CD4-positive, alpha-beta T cell treated with Interferon gamma for 1 hour (primary cell): ENCODE measurements at places on chromosomes 11 and 22.

- DNase-seq = no peak
These were observed at the start of gene MFRP for GRCh38 chr11:119346605-119347004. Gene MFRP (minus strand): TSS chr11:119346705. CDS start chr11:119346513, 192 bp downstream.

GRCh38 chr11:82975882-82976281, 74.3 kb downstream of the DDIAS start:
- DNase-seq = no peak

DNA sequence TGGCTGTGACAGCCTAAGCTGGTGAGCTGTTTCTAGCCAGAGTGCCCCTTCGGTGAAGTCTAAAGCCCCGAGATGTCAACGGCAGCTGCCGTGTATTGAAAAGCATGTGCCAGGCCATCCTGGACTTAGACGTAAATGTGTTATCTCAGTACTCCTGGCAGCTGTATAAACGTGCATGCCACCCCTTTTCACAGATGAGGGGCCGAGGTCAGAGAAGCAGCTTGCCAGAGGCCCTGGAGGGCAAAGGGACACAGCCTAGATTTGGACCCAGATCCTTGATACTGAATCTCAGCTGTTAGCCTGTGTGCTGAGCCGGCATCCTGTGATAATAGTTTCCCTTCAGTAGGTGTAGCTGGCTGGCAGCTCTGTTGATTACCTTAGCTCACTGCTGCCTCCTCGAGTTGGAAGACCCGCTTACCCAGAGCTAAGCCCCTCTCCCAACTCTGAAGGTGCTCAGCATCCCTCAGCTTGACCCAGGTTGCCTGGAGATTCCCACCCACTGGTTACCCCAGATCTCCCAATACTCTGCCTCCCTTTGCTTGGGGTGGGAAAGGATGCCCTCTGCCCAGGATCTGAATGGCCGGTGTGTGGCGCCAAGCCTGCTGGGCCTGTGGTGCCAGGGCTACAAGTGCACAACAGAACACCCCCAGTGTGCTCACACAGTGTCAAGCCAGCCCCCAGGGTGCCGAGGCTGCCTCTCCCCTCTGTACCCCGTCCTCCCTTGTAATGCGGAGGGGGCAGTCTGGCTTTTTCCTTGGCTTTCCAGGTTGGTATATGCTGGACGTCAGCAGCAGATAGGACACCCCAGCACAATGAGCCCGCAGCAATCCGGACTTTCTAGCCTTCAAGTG, 59.8 kb upstream of the WNT7B start:
- DNase-seq = peak; percentile 56

DNA sequence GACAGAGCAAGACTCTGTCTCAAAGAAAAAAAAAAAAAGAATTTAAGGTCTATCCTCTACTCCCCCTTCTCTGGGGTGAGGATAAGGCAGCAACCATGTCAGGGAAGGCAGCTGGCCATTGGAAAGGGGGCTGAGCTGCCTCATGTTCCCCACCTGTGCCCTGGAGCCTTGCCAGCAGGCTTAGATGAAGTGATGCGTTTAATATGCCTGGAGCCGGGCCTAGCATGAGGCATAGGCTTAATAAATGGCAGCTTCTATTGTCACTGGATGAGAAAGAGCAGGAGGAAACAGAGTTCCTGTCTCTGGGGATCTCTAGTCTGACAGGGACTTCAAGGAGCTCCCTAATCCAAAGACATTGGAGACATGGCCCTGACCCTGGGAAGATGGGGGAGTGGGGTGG, 3.2 kb upstream of the KCNE3 start:
- DNase-seq = no peak

DNA sequence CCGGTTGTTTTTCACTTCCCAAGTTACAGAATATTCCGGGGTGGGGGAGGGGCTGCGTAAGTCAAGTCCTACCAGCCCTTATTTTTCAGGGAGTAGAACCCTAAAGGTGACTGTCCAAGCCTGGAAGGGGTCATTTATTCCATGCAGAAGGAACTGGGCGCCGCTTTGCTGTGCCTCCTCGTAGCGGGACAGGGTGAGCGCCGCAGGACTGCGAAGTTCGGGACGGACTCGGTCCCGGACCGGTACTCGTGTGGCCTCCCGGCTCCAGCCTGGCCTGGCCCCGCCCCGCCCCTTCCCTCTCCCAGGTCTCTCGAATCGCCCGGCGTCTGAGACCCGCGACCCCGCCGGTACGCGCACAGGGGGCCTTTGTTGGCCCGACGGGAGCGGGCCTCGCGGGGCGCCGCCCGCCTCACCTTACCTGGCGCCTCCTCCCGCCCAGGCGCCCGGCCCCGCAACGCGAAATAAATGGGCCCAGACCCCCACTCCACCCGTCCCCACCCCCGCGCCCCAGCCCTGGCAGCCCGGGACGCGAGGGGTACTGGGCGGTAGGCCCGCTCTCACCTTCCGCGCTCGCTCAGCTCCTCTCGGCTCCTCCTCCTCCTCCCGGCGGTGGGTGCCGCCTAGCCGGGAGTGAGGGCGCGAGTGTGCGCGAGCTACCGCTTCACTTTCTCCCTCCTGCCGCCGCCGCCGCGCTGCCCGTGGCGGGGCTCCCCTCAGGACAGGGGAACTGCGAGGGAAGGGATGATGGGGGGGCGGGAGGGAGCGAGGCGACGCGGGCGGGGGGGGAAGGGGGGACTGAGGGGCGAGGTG, 698 bp downstream of the PAK1 start:
- peak; percentile 63 for DNase-seq

GRCh38 chr11:17506942-17507341, 30.3 kb upstream of the ABCC8 start:
- DNase-seq = no peak

- DNase-seq = peak; percentile 15
These were observed 12.9 kb upstream of the CD3E start for GRCh38 chr11:118291477-118292135.

DNA sequence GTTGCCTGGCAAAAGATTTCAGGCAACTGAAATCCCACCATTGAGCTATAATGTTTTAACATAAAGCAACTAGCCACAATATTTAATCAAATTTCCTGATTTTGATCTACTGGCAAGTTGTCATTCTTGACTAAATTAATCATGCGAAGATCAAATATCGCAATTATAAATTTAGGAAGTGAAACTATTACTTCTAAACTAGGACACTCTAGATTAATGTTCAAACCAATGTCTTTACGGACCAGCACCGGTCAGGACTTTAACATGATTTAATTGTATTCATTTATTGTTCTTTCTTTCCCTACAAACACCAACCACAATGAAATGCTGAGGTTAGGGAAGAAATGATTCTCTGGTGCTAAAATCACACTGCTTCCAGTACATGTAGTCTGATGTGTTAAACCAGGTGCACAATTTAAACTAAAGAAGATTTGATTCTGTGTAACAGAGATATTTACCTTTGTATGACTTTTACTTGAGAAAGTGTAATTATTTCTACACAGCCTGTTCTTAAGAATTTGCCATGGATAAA, 14.9 kb downstream of the GAS2 start:
- DNase-seq = no peak

DNA sequence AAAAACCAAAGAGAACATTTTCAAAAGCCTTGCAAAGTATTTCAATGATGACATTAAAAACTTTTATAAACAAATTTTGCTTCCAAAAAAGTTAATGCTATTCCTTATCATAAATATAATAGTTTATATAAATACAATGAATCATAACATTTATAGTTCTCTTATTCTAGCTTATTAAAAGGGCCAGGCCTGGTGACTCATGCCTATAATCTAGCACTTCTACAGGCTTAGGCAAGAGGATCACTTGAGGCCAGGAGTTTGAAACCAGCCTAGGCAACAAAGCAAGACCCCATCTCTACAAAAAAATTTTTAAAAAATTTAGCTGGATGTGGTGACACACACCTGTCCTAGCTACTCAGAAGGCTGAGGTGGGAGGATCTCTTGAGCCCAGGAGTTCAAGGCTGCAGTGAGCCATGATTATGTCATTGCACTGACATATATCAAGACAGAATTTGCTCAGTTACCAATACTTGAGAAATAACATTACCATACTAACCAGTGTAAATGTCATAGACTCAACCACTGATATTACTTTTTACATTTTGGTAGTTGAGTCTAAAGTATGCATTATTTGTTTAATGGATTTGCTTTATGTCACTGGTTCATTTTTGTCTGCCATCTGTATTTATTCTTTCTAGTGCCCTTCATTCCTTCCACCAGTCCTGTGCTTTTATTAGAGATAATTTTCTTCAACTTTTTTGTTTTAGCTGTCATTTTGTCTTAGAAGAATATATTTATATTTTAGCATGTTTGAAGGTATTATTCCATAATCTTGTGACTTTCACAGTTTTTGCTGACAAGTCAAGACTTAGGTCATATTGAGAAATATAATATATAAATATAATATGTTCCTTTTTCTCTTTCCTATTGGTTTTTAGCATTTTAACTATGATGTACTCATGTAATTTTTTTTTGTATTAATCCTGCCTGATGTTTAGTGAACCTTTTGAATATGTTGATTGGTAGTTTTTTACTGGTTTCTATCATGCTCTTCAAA, 56.2 kb downstream of the CYP2R1 start:
- no peak for DNase-seq

DNA sequence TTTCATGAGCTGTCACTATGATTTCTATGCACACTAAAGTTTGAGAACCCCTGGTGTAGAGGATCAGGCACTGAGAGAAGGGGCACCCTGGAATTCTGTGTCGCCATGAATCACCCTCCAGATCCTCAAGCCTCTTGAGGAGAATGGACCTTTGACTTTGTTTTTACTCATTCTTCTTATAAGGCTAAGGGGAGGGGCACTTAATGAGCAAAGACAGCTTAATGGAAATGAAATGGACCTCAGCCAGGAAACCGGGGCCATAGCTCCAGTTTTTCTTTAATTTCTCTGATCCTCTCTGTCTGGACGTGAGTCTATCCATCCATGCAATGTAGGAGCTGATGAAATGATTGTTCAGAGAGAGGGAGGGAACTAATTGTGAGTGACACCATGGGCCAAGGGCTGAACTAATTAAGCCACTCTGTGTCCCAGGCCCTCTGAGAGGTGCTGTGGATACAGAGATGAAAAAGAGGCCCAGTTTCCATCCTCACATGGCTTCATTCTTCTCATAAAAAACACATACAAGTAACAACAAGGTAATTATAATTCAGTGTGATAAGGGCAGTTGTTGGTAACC, 32.8 kb downstream of the OR2AT4 start:
- DNase-seq = no peak

GRCh38 chr11:79422866-79423265, 18.0 kb downstream of the TENM4 start:
- DNase-seq = no peak

DNA sequence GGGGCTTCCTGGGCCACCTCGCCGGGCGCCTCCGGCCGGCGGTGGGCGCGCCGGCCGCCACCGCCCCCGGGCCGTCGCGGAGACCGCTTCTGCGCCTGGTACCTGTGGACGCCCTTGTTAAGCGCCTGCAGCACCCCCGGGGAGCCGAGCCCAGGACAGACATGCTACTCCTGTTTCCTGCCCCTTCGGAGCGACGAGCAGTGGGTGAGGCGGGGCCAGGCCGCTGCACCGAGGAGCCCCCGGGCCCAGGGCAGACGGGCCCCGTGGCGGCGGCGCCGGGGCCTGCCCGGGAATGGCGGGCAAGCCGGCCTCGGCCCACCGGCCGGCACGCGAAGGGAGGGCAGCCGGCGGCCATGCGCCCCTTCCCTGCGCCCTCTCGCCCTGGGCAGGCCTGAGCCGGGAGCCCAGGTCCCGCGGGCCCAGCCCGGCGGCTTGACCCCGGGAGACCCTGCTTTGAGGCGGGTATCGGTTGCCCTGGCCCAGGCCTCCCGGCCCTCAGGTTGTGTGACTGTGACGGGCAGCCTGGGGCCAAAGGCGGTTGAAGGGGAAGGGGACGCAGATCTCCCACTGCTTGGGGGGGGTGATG, 789 bp upstream of the KDM2A start:
- peak; percentile 46 for DNase-seq

- DNase-seq = no peak
These were observed 12.7 kb downstream of the TMEM41B start for GRCh38 chr11:9301720-9302119.

DNA sequence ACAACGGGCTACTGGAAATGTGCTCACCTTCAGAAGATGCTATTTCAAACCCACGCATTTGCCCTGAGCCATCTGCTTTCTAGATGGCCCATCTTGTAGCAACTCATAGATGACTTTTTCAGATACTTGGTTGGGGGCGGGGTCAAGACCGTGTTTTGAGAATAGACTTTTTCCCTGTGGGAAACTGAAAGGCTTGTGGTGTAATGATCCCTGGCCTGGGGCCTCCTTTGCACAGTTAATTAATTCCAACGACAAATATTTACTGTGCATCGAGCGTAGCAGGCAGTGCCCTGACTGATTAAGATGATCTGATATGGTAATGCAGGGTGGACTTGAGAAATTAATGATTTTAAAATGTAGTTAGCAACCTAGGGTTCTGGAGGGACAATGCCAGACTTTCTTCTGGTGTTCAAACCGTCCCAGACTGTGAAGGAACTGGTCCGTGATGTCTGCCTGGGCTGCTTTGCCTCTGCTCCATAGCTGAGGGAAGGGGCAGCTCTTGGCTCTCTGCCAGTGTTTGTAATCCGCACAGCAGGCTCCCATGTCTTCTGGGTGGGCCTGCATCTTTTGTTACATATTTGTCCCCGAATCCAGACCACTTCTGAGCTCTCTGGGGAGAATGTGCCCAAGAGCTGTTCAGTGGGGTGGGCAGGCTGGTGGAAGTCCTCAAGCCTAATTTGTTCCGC, 84.8 kb downstream of the ADAMTS15 start:
- DNase-seq = no peak

- DNase-seq = no peak
These were observed 243.5 kb upstream of the ARHGAP20 start for GRCh38 chr11:110955776-110956175.

DNA sequence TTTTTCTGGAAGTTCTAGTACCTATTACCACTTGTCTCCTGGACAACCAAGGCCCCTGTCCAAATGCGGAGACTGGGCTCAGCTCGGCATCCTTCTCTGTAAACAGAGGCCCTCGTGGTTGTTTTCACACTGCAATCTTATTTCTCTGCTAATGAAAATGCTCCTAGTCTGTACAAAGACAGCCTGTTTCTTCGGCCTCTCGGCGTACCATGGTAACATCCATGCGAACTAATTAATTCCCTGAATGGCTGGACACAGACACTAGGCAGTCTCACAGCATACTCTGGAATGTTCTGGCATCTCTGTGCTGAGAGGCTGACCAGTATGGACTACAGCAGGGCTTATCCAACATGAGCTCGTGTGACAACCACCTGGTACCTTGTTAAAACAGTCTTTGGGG, 5.7 kb downstream of the POLR3H start:
- no peak for DNase-seq

- no peak for DNase-seq
These were observed 8.5 kb downstream of the P2RY6 start for GRCh38 chr11:73280626-73281025.

GRCh38 chr11:130904380-130904779, 11.9 kb downstream of the SNX19 start:
- no peak for DNase-seq

DNA sequence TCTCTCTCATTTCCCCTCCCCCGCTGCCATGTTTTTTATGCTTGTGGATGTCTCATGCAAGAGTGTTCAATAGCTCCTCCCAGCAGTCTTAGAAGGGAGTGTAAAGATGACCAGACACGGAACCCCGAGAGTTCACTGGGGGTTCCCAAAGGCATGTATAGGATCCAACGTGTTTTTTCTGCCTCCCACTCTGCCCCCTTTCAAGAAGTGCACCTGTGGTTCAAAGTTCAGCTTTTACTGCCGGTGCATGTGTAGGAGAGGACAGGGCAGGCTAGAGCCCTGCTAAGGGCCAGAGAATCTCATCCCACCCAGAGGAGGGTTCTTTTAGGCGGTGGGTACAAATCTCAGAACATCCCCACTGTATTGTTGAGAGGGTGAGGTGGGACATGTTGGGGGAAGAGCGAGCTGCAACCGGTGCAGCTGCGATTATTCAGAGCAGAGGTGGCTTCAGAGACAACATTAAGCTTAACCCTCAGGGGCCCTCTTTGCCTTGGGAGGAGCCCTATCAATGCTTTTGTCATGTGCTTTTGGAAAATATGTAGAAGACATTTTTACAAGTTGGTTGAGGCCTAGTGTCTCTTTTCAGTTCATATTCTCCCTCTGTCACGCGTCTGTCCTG, 14.5 kb downstream of the MIF start:
- DNase-seq = no peak
